ENCODE measurements at places on chromosomes 7 and 10.
A peak's percentile ranks its signal among the peaks of the same experiment; 100 is the strongest.

- peak; percentile 11 for DNase-seq
These were observed 62.2 kb downstream of the SAMD9 start for GRCh38 chr7:93055543-93056107.

- DNase-seq: no peak
These were observed 20.7 kb upstream of the CACUL1 start for GRCh38 chr10:118775478-118775877.

DNA sequence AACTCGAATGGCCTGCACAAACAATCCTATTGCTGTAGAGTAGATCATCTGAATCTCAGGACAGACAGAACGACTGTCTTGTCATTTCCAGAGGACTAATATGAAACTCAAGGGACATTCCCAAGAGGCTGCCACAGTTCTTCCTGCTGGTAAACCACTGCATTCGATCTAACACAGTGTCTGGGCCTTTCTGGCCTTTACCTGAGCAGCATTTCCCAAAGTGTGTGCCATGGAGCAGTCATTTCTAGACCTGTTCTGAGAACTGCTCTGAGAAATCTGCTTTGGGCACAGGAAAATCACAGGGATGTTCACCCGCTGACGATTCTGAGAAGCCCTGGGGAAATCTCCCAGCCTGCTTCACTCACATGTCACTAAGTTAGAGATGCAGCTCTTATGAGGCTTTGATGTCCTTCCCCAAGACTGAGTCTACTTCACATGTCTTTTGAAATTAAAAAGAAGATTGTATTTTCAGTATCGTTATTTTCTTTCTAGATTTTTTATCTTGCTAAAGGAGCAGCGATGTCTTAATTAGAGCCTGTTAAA, 18.4 kb downstream of the GPNMB start:
- DNase-seq: no peak

DNA sequence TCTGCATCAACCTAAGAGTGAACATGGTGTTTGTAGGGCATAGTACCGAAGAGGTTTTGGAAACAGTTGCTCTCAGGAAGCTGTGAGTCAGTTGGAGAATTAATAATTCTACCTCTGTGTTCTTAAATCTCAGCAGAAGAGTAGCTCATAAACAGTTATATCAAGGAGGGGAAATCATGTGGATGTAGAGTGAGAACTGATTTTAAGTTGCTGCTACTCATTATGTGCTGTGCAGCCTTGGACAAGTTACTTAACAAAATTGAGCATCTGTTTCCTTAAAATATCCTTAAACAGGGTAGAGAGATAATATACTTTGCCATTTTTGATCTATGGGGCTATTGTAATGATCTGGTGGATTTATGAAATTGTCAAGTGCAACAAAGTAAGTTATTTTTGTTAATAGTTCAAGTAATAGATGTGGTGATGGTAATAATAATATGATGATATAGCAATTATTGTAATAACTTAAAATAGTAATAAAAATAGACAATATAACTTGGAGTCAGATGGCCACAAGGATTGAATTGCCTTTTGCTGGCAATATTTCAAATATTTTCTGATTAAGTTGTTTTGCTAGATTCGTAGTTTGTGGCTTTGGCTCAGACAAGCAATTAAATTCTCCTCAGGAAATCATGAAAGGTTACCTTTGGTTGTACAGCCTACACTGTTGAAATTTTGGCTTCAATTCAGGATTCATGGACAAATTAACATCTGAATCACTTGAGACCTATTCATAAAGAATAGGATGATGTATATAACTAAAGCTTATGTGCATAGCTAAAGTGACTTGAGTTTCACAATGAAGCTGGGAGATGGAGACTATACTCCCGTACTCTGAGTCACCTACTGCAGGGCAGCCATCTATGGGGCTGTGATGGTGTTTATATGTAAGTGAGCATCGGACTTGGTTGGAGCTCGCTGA, 228.5 kb downstream of the CDK14 start:
- DNase-seq: no peak

- DNase-seq: peak; percentile 57
These were observed 4.0 kb upstream of the SH3PXD2A start for GRCh38 chr10:103859161-103860086.

GRCh38 chr10:50416181-50416824, 165.0 kb upstream of the ASAH2 start:
- no peak for DNase-seq

DNA sequence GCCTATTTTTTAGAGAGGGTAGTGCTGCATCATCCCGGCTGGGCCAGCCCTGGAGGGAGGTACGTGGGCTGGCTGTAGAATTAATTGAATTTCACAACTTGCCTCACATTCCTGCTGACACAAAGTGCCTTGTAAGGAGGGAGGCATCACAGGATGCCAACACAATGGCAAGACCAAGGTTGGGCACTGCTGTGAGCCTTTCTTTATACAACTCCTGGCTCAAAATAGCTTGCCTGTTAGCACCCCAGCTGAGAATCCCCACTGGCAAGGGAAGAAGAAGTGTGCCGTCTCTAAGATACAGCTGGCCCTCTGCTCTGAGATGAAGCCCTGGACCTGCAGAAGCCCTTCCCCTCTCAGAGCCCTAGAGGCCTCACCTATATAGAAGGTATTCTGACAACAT, 873.9 kb downstream of the GRID1 start:
- no peak for DNase-seq

- no peak for DNase-seq
These were observed 8.1 kb downstream of the HHEX start for GRCh38 chr10:92697663-92698511.

GRCh38 chr7:49530481-49530880, 243.0 kb upstream of the VWC2 start:
- DNase-seq: no peak

- no peak for DNase-seq
These were observed 182.8 kb upstream of the BMPER start for GRCh38 chr7:33722383-33723101.

DNA sequence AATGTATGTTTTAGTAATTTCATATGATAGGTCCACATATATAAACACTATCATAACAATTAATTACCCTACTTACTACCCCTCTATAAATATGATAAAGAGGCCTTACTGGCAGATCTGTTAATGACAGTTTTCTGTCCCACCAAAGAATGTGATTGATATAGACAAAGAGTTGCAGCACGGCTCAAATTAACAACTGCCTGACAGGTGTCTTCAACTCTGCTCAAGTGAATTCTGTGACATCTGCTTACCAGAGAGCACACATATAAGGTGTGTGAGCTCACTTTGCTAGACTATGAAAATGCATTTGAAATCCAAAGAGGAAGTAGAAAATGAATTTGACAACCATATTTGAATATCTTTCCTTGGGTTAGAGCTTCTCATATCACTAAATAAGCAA, 36.6 kb downstream of the CACNA2D1 start:
- no peak for DNase-seq

DNA sequence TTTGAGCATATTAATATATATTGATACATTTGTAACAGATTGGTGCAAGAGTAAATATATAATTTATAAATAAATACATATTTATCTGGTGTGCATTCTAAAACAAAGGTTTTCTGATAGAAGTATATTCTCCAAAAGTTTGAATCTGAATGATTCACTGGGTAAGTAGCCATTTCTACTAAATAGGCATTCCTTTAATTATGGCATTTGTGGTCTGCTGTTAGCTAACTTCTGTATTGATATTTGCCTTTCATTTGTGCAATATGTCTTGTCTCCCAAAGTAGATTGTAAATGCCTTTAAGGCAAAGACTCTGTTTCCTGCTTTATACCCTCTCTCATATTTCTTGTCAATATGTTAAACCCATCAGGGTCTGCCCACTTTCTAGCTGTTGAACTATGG, 11.1 kb upstream of the ARID5B start:
- no peak for DNase-seq

GRCh38 chr7:108348913-108349312, 107.3 kb downstream of the NRCAM start:
- no peak for DNase-seq

DNA sequence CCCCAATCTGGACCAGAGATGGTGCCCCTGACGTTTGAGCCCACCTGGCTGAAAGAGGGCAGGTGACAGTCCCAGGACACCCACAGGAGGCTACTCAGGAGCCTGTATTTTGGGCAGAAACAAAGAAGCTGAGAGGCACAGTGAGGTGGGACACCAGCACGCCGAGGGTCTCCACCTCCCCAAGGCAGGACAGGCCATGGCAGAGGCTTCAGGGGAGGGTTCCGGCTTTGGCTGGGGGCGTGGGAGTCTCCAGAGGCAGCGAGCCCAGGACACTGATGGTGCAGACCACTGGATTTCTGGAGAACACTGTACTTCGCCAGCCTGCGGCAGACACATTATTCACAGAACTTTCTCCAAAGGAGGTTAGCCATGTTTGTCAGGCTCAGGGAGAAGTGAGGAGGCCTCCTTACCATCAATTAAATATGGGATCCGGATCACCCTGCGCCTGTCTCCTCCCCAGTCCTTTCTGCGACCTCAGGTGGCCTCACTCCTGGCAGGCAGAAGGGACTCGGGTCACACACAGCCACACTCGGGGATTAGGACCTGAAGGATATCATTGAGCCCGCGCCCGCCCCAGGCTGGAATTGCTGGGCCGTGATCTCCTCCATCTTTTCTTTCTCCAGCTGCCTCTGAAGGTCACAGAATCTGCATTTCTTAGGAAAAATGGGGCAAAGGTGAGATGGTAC, 98.3 kb downstream of the MKI67 start:
- DNase-seq: no peak

DNA sequence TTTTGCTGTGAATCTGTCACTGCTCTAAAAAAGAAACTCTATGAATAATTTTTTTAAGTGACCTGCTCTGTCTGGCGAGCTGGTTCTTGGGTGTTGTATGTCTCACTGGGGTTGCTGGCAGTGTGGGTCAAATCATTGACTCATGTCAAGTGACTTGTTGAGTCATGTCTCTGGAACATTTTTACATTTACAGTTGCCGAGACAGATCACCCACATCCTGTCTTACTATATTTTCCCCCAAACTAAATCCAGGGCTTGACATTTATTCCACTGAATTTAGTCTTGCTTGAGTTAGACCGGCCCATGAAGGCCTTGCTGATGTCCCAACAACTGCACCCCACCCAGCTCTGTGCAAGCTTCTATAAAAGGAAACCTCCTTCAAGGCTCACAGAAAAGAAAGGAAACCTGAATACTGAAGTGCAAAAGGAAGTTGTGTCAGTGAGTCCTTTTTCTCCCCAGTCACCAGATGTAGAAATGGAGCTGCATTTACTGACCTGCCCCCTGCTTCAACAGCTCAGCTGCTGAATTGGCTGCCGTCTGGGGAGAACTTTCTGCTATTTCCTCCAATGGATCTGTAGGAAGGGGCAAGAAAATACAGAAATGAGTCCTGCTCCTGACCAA, 290.3 kb downstream of the TNS3 start:
- no peak for DNase-seq

- DNase-seq: peak; percentile 15
These were observed 89.8 kb downstream of the CREM start for GRCh38 chr10:35216303-35216905.

- DNase-seq: no peak
These were observed 140.8 kb downstream of the GLCCI1 start for GRCh38 chr7:8109196-8110022.

- DNase-seq: no peak
These were observed 1260.9 kb upstream of the SORCS1 start for GRCh38 chr10:108425283-108425964.

DNA sequence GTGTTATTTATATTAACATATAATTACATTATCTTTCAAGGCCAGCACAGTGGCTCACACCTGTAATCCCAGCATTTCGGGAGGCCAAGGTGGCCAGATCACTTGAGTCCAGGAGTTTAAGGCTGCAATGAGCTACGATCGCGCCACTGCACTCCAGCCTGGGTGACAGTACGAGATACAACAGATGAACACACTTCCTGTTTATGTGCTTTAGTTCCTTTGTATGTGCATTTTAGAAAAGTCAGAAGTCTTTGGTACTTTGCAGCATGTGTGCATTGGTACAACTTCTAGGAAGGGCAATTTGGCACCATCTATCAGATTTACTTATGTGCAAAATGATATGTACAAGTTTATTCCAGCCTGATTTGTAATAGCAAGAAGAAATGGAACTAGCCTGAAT, 13.3 kb downstream of the SLC35G1 start:
- no peak for DNase-seq

- DNase-seq: no peak
These were observed 3.5 kb downstream of the MKRN1 start for GRCh38 chr7:140475747-140476333.

DNA sequence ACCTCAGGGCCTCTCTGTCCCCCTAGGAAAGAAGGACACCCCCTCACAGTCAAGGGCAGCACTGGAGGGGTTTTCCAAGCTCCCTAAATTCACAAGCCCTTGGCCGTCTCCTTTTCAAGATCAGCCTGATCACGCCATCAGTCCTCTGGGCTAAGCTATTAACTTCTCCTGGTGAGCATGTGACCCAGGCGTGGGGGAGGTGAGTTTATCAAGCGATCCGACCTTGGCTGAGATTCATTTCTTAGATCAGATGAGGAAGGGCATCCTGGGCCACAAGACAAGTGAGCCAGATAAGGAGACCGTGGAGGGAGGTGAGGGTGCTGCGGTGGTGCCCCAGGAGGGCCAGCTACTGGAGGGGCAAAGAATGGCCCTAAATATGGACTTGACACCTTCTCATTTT, 19.2 kb upstream of the EN2 start:
- DNase-seq: no peak
